ENCODE measurements at places on chromosomes 16 and 17.

- peaks cover 9% of the 10 kb centered on the region for H3K36me3 ChIP-seq
- no peak for DNase-seq
- no peak overlapping the region for H3K4me3 ChIP-seq
- peaks cover 27% of the 10 kb centered on the region for H3K4me1 ChIP-seq
- no peak overlapping the region for H3K27ac ChIP-seq
- no peaks in the 10 kb centered on the region for H3K27me3 ChIP-seq
These were observed 5.5 kb downstream of the PCGF2 start for GRCh38 chr17:38742411-38743308.

- H3K4me1 ChIP-seq, result peaks cover 32% of the 10 kb centered on the region
- H3K4me3 ChIP-seq, result no peak overlapping the region
- no peaks in the 10 kb centered on the region for H3K27me3 ChIP-seq
- peak; percentile 61 for DNase-seq
- H3K36me3 ChIP-seq, result no peaks in the 10 kb centered on the region
- H3K27ac ChIP-seq, result peak overlapping the region; percentile 29
These were observed 2.6 kb upstream of the PAM16 start for GRCh38 chr16:4353675-4354074.

- peak overlapping the region; percentile 90 for H3K4me3 ChIP-seq
- peaks cover 96% of the 10 kb centered on the region for H3K4me1 ChIP-seq
- H3K36me3 ChIP-seq, result no peaks in the 10 kb centered on the region
These were observed 1.1 kb downstream of the MT2A start for GRCh38 chr16:56609463-56609921.

DNA sequence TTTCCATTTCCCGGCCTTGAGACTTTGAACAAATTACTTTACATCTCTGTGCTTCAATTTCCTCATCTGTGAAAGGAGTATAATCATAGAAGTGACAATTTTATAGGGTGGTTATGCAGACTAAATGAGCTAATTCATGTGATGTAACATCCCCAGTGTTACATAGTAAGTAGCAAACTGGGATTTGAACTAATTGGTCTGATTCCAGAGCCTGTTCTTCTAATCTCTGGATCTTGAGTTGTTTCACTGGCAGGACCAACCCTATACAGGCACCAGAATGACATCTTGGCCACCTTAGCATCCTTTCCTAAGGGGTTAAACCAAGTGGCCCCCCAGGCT, 77.7 kb downstream of the AATF start:
- H3K27ac ChIP-seq, result no peak overlapping the region
- no peaks in the 10 kb centered on the region for H3K4me1 ChIP-seq
- no peak overlapping the region for H3K4me3 ChIP-seq
- no peak for DNase-seq
- H3K36me3 ChIP-seq, result peaks cover 4% of the 10 kb centered on the region
- no peaks in the 10 kb centered on the region for H3K27me3 ChIP-seq

GRCh38 chr17:81238490-81238814, 403 bp downstream of the TEPSIN start:
- no peak for DNase-seq
- peaks cover 6% of the 10 kb centered on the region for H3K4me1 ChIP-seq
- no peaks in the 10 kb centered on the region for H3K36me3 ChIP-seq
- H3K27me3 ChIP-seq, result no peaks in the 10 kb centered on the region
- no peak overlapping the region for H3K27ac ChIP-seq

GRCh38 chr16:87163637-87164036, 153.6 kb downstream of the C16orf95 start:
- H3K36me3 ChIP-seq, result no peaks in the 10 kb centered on the region
- H3K4me3 ChIP-seq, result no peak overlapping the region
- DNase-seq, result no peak

- no peak for DNase-seq
- H3K4me1 ChIP-seq, result peaks cover 13% of the 10 kb centered on the region
- peak overlapping the region; percentile 85 for H3K4me3 ChIP-seq
- peak overlapping the region; percentile 42 for H3K27ac ChIP-seq
These were observed 1.5 kb downstream of the SPOP start for GRCh38 chr17:49676276-49676868.

DNA sequence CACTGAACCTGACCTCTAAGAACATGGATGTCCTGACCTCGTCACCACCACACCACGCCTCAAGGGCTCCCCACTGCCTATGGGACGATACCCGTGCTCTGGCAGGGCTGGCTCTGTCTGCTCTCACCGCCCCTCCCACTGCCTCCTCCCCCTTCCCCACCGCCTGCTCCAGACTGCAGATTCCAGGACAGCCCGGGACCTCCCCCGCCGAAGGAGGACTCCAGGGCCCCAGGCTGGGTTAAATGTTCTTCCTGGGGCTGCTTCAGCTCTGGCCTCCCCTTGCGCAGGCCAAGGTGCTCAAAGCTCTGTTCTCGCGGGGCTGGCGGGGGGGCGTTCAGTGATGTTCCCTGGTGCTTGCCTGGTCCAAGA, 3.1 kb downstream of the NPW start:
- H3K4me1 ChIP-seq, result peaks cover 14% of the 10 kb centered on the region
- no peaks in the 10 kb centered on the region for H3K27me3 ChIP-seq
- H3K4me3 ChIP-seq, result peak overlapping the region; percentile 45
- DNase-seq, result peak; percentile 67
- H3K36me3 ChIP-seq, result no peaks in the 10 kb centered on the region

DNA sequence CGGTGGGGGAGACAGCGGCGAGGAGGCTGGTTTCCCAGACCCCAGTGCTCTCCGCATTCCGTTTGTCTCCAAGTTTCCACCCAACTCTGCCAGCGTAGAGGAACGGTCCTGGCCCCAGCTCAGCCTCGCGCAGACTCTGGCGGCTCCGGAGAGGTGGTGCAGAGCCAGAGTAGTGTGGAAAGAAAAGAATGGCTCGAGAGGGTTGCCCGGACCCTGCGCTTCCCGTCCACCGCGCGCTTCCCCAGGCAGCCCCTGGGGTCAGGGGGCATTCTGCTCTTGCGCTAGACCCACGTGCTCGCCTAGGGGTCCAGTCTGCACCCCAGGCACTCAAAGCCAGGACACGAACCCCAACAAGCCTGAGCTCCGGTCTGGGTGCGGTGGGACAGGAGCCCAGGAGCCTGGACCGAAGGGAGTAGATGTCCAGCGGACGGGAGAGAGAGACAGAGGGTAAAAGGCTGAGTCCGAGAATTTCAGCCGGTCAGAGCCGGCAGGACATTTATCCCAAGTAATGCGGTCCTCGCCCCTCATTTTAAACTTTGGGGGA, 3.8 kb downstream of the PMP22 start:
- H3K27ac ChIP-seq, result no peak overlapping the region
- H3K36me3 ChIP-seq, result no peaks in the 10 kb centered on the region
- no peak overlapping the region for H3K4me3 ChIP-seq
- no peaks in the 10 kb centered on the region for H3K4me1 ChIP-seq
- H3K27me3 ChIP-seq, result 0 out of 2 replicates have a peak, but pooled peaks cover 10% of the 10 kb centered on the region
- DNase-seq, result no peak

GRCh38 chr17:27651411-27652345, 20.7 kb downstream of the LGALS9 start:
- no peak overlapping the region for H3K4me3 ChIP-seq
- no peak overlapping the region for H3K27ac ChIP-seq
- H3K27me3 ChIP-seq, result no peaks in the 10 kb centered on the region
- no peak for DNase-seq
- no peaks in the 10 kb centered on the region for H3K36me3 ChIP-seq

DNA sequence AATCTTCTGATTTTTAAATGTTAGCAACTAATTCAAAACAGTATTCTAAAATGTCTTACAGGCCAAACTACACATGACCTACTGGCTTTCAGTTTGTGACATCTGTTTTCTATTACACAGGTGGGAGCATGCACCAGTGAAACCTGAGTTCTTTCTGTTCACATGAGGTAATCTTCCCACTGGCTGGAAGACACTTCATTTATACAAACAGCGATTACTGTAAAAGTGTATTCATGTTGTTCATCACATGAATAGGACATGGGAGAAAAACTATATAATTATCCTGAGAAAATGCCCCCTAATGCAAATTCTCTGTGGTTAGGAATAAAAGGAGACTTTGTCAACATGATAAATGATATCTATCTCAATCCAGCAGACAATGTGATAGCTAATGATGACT, 11.1 kb upstream of the PIK3R5 start:
- no peak overlapping the region for H3K27ac ChIP-seq
- H3K4me3 ChIP-seq, result no peak overlapping the region
- no peaks in the 10 kb centered on the region for H3K36me3 ChIP-seq

- no peaks in the 10 kb centered on the region for H3K27me3 ChIP-seq
- no peak overlapping the region for H3K4me3 ChIP-seq
- DNase-seq, result no peak
- no peaks in the 10 kb centered on the region for H3K4me1 ChIP-seq
- no peak overlapping the region for H3K27ac ChIP-seq
- no peaks in the 10 kb centered on the region for H3K36me3 ChIP-seq
These were observed 39.3 kb upstream of the MARCHF10 start for GRCh38 chr17:62847426-62847825.

DNA sequence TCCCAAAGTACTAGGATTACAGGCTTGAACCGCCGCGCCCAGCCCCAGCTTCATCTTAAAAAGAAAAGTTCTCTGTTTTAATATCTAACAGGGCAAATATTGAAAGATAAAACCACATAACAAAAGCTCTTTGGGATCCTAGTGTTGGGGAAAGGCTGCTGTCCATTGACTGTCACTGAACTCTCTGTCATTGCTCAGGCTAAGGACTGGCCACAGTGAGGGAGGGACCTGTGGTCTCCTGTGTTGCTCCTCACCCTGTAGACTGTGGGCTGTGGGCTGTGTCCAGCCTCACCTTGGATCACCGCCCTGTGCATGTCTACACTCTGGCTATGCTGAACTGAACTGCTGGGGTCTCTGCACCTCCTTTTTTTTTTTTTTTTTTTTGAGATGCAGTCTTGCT, 11.3 kb upstream of the PYDC1 start:
- no peaks in the 10 kb centered on the region for H3K36me3 ChIP-seq
- H3K27me3 ChIP-seq, result no peaks in the 10 kb centered on the region
- no peak overlapping the region for H3K4me3 ChIP-seq
- no peaks in the 10 kb centered on the region for H3K4me1 ChIP-seq
- H3K27ac ChIP-seq, result no peak overlapping the region
- no peak for DNase-seq

GRCh38 chr16:65994291-65994690, 372.2 kb upstream of the CDH5 start:
- H3K4me1 ChIP-seq, result no peaks in the 10 kb centered on the region
- peaks cover 13% of the 10 kb centered on the region for H3K27me3 ChIP-seq
- no peak for DNase-seq
- H3K36me3 ChIP-seq, result no peaks in the 10 kb centered on the region

DNA sequence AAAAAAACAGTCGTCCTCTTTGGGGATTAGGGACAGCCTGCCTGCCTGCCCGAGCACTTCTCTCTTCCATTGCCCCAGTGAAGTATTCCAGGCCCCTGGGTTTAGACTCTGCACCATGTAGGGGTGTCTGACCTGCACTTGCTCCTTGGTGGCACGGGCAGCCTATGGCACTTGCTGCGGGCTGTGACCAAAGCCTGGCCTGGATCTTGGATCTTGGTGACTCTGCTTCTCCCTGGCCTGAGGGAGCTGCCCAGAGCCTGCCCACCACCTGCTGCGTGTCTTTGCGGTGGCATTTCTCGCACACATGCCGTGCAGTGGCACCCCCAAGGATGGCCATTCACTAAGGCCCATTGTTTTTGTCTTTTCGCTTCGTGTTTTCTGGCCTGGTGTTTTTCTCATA, 6.1 kb upstream of the STH start:
- no peak for DNase-seq
- H3K36me3 ChIP-seq, result no peaks in the 10 kb centered on the region
- H3K27me3 ChIP-seq, result no peaks in the 10 kb centered on the region
- H3K4me3 ChIP-seq, result no peak overlapping the region

DNA sequence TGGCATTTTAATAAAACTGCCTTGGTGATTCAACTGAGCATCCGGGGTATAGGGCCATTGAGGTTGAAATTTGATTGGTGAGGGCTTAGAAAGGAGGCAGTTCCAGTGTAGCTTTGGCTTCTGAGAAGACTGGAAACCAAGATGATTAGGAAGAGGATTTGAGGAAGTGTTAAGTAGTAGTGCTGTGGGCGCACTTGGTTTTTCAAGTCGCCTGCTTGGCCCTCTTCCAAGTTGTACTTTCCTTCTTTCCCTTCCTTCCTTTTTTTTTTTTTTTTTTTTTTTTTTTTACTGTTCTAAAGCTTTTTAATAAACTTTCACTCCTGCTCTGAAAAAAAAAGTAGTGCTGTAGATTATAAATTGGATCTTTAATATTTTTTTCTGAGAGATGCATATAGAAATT, 320.5 kb downstream of the UTP18 start:
- H3K36me3 ChIP-seq, result no peaks in the 10 kb centered on the region
- H3K4me3 ChIP-seq, result no peak overlapping the region
- H3K4me1 ChIP-seq, result no peaks in the 10 kb centered on the region
- no peak overlapping the region for H3K27ac ChIP-seq
- DNase-seq, result no peak

DNA sequence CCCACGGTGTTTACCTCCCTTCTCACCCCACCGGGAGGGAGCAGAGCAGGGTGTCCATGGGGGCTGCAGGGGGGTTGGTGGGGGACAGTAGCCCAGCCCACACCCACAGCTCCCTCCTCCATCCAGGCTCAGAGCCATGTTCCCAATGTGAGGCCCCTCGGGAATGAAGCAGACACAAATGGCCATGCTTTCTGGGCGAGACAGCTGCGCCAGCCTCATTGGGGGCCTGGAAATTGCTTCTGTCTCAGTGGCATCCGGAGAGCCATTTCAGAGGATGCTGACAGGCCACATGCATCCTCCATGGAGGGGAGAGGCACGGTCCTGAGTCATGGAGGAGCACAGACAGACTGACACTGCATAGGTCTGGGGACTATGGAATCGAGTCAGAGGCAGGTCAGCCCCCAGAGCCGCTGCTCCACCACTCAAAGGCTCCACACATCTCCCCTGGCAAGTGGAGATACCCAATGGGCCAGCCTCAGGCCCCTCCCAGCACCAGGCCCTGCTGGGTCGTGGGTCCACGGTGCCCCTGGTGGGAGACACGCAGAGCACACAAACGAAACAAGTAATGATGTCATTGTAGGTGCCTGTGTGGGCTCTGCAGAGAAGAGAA, 59.6 kb upstream of the ENPP7 start:
- peaks cover 74% of the 10 kb centered on the region for H3K27me3 ChIP-seq
- no peaks in the 10 kb centered on the region for H3K4me1 ChIP-seq
- no peaks in the 10 kb centered on the region for H3K36me3 ChIP-seq
- DNase-seq, result no peak
